ENCODE measurements at places on chromosomes 3 and 15.

GRCh38 chr3:156547637-156548036, 7.3 kb downstream of the SSR3 start:
- no peak for DNase-seq

DNA sequence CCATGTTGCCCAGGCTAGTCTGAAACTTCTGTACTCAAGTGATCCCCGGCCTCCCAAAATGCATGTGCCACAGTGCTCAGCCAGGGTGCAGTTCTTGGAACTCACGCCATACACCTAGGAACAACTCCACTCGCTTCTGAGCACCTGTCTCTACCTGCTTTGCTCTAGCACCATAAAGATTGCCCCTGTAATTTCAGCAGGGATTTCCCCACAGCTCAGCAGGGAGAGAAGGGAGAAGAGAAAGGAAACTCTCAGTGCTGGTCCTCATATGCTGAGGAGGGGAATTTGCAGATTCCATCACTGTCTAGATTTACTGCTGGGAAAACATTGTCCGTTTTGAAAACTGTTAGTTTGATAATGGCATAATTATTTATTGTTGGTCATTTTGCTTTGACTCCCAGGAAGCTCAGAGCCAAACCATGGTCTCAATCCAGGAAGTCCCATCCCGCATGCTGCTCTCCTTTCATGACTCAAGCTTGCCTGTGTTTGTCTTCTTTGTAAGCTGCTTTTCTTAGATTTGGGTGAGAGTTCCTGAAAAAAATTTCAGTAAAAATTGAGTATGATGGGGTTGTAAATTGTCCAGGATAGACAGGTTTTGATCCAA, 24.2 kb downstream of the TRIM71 start:
- no peak for DNase-seq

DNA sequence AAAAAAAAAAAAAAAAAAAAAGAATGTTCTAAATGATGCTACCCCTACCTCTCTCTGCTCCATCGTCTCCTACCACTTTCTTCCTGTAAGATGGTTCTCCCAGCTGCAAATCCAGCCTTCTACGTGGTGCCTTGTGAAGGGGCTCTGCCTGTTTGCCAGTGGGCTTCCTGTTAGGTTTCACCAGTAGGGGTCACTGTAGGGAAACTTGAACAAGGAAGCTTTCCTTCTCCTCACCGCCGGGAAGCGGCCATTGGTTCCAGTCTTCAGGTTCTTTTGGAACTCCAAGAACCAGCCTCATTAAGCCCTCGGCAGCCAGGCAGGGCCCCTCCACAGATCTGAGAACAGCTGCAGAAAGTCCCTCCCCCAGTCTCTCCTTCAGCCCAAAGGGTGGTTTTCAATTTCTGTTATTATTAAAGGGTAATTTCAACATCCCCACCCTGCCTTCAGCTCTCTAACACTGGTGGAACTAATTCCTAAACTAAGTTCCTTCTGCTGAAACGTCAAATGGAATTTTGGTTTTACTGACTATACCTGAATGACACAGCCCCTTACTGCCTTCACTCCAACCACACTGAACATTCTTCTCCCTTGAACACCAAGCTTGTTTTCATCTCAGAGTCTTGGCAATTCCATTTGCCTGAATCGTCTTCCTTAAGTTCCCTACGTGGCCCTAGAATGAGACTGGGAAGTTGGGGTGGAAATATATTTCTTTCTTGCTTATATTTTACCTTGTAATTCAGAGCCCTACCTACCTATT, 13.5 kb downstream of the MCCC1 start:
- DNase-seq, result no peak

DNA sequence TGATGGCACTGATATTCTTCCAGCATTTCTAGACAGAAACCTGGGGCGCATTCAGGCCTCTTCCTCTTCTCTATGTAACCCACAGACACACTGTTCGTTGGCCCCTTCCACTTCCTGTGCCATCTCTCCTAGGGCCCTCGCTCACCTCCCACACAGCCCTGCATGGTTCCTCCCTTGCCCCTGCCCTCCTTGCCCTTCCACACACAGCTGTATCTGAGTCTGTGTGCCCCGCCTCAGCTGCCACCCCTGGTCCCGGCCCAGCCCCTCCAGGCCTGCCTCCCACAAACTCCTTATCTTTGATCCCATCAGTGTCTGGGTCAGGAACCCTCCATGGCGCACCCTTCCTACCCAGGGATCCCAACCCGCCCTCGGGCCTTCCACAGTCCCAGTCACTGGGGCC, 37.9 kb downstream of the RAB6B start:
- DNase-seq, result no peak

GRCh38 chr15:66592505-66593218, 26.9 kb upstream of the LCTL start:
- DNase-seq, result no peak

GRCh38 chr15:70245932-70246622, 148.4 kb upstream of the TLE3 start:
- DNase-seq, result no peak

GRCh38 chr3:155188031-155188430, 105.5 kb downstream of the STRIT1 start:
- no peak for DNase-seq

DNA sequence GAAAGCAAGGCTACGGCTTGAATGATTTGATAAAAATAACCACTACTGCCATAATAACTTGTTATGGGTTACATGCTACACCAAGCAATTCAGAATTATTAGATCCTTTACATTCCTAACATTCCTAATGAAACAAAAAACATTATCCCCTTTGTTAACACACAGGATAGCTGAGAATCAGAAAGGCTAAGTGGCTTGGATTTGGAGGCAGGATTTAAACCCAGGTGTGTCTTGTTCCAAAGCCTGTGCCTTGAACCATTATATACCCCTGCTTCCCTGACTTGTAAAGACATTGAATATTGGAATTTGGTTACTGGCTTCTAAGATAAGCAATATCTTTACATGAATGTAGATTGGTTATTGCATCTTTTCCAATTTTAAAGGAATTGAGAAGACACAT, 417.1 kb upstream of the GOLIM4 start:
- no peak for DNase-seq

GRCh38 chr3:56468184-56469106, at the start of gene ERC2:
Gene ERC2, minus strand, starts transcription at chr3:56468467.
- DNase-seq, result no peak

DNA sequence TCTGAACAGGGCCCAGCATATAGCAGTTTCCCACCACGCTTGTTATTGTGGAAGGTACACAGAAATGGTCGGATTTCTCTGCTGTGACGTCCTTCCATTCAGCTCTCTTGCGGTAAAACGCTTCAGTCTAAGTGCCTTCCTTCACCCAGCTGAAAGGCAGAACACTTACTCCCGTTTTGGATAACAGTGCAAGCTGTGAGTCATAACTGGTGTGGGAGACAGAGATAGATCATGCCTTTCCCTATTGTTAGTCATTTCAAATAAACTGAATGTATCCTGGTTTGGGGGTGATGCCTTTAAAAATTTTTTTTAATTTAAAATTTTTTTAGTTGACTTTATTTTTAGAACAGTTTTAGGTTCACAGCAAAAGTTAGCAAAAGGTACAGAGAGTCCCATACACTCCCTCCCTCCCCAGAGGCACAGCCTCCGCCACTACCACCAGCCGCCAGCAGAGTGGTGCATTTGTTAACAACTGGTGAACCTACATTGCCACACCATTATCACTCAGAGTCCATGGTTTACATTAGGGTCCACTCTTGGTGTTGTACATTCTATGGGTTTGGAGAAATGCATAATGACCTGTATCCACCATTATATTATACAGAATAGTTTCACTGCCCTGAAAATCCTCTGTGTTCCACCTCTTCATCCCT, 94.9 kb upstream of the NSMCE3 start:
- DNase-seq, result peak; percentile 29

- no peak for DNase-seq
Observed at GRCh38 chr15:90407871-90408317, 19.9 kb downstream of the IQGAP1 start.

- peak; percentile 79 for DNase-seq
Observed at GRCh38 chr3:187165144-187165543, 25.8 kb upstream of the RPL39L start.

- no peak for DNase-seq
Observed at GRCh38 chr3:188527389-188527788, 373.4 kb downstream of the LPP start.
